ENCODE measurements at places on chromosomes 1 and 21.
A peak's percentile ranks its signal among the peaks of the same experiment; 100 is the strongest.

- no peak for ATAC-seq
Observed at GRCh38 chr1:53314096-53314495, 13.8 kb downstream of the LRP8 start.

- no peak for ATAC-seq
Observed at GRCh38 chr1:165288350-165289120, 68.0 kb downstream of the LMX1A start.

DNA sequence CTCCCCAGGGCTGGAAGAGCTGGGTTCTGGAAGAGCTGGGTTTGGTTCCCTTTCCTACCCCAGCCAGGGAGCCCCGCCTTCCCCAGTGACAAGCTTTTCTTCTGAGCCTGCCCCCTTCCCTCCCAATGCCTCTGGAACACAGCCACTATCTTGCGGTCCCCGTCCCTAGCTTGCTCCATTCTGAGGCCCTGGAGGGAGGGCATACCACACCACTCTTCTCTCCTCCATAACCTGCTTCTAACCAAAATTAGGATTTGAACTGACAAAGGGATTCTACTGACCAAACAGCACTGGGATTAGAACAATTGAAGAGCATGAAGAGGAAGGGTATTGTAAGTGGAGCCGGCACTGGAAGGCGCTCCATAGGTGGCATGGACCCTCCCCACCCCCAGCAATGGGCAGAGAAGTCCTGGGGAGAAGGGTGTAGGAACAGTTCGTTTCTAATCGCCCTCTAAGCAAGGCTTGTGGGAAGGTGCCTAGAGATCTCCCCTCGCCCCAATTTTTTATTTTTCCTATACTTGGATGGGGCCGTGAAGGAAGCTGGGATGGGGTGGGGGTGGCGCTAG lies 690 bp downstream of the C1orf216 start:
- ATAC-seq, result no peak

GRCh38 chr1:115712911-115713609 lies 55.5 kb downstream of the CASQ2 start:
- ATAC-seq, result no peak

GRCh38 chr1:228497206-228497605 lies 10.0 kb downstream of the RNF187 start:
- no peak for ATAC-seq

- ATAC-seq, result peak; percentile 77
Observed at GRCh38 chr1:172948457-172948856, 102.3 kb downstream of the TNFSF18 start.

DNA sequence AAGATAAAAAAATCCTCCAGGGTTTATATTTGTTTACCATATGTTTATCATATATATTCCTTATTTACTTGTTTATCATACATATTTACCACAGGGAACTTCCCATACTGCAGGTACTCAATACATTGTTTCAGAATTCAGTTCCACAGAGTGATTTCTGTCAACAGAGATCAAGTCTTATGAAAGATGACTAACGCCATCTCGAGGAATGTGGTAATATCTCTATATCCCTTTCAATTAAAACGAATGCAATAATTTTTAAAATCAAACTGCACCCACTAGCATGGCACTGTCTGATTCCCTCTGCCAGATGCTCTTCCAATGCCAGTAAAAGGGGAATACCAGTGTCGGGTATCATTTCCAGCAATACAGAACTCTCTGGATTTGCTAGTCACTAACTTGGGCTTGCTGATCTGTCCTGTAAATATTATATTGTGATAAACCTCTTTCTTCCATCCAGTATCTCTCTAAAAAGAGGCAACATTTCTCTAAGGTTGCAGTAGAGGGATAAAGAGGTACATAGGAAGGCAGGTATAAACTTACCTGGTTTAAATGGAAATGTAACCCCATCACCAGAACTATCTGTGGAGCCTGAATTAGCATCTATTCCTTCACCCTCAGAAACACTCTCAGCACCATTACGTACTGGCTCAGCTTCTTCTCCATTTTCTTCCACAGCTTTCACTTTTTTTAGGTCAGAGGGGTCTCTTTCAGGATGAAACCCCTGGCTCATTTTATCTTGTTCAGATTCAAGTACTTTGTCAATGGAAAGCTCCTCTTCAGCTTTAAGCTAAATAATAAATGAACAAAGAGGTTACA lies 112.3 kb upstream of the HP1BP3 start:
- no peak for ATAC-seq

DNA sequence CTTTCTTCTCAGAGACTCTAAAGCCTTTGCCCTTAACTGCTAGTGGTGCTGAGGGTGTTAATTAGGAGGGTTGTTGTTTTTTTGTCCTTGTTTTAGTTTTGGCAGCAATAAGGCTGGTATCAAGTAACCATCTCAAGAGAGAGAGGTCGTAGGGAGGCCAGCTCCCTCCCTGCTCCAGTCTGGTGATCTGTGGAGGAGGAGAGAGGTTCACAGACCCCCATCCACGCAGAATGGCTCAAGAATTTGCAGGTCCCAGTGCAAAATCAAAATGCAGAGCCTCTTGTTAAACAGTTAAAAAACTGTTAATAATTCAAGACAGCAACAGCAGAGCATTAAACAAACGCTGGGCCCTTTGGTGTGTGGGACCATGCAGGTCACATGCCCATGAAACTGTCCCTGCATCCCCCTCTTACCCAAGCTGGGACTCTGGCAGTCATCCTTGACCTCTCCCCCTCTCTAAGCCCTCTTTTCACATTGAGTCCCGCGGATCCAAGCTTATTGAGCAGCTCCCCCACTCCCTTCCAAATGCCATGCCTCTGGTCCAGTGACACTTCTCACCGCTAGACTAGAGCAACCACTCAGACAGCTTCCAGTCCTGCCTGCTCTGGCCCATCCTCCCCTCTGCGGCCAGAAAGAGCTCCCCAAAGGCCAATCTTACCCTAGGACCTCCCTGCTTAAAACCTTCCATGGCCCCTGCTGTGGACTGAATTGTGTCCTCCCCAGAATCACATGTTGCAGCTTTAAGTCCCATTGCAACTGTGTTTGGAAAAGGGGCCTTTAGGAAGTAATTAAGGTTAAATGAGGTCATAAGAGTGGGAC lies 47.7 kb upstream of the RPL11 start:
- ATAC-seq, result no peak

DNA sequence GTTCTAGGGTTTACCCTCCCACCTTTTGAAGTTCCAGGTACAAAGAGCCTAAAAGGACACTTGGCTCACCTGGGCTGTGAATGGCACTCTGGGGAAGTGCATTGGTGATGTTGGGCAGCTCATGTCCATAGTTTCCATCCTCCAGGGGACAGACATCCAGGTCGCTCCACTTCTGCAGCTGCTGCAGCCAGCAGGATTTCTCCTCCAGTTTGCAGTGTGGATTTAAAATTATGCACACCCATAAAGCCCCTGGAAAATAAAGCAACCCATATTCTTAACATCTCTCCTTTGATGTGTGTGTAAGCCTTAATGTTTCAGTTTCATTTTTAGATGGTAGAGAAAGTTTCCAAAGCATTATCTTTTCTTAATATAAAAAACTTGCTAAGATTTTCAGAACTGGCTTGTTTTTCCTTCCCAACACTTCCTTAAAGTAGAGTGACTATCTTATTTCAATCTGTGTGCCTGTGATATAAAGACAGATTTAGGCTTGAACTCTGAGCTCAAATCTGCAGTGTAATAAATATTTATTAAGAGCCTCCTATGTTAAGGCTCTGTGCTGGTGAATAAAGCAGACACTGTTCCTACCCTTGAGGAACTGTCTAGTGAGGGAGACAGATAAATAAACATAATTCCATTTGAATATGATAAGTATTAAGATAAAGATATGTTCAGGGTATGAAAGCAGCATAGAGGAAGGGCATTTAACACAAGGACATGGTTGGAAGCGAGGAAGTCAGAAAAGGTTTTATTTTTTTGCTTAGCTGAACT lies 39.1 kb downstream of the UROD start:
- peak; percentile 67 for ATAC-seq

- no peak for ATAC-seq
Observed at GRCh38 chr1:17542645-17543044, 3.1 kb downstream of the ARHGEF10L start.

DNA sequence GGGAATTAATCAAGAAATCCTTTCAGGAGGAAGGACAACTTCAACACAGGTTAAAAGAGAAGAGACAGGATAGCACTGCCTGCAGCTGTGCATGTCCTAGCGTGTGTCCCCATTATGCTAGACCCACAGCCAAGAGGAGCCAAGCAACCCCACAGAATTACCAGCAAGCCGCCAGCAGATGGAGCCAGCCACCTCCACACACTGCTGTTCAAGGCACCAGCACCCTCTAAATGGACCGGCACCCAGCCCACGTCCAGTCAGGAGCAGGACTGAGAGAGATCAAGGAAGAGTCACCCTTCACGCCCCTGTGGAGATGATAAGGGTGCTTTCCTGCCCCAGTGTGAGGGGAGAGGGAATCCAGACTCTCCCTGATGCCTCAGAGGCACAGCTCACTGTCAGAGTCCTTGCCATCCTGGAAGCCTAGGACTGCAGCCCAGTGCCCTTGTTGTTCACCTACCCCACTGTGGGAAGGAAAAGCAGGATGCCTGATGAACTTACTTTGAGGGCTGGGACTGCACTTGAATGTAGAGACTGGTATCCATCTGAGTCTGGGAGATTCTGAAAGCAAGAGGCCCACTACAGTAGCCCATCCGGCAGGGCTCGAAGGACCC lies 37.1 kb upstream of the CTTNBP2NL start:
- peak; percentile 59 for ATAC-seq

DNA sequence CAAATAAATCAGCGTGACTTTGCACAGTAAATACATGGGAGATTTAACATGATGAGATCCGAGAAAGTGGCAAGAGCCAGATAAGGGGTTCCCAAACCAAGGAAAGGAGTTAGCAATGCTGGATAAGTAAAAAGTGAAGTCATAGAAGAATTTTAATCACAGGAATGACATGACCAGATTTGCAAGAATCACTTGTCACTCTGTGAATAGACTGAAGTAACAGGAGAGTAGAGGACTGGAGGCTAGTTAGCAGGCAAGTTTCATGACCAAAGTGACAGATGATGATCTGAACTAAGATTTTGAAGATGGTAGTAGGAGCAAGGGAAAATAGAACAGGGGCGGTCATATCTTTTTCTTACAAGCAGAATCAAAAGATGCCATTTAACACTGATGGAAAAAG lies 8.4 kb downstream of the CFH start:
- no peak for ATAC-seq

GRCh38 chr1:40310983-40311642 lies 6.0 kb downstream of the COL9A2 start:
- ATAC-seq, result no peak

- ATAC-seq, result no peak
Observed at GRCh38 chr1:208194944-208195343, 49.2 kb downstream of the PLXNA2 start.

GRCh38 chr1:214976665-214977064 lies 105.9 kb upstream of the KCNK2 start:
- ATAC-seq, result no peak

DNA sequence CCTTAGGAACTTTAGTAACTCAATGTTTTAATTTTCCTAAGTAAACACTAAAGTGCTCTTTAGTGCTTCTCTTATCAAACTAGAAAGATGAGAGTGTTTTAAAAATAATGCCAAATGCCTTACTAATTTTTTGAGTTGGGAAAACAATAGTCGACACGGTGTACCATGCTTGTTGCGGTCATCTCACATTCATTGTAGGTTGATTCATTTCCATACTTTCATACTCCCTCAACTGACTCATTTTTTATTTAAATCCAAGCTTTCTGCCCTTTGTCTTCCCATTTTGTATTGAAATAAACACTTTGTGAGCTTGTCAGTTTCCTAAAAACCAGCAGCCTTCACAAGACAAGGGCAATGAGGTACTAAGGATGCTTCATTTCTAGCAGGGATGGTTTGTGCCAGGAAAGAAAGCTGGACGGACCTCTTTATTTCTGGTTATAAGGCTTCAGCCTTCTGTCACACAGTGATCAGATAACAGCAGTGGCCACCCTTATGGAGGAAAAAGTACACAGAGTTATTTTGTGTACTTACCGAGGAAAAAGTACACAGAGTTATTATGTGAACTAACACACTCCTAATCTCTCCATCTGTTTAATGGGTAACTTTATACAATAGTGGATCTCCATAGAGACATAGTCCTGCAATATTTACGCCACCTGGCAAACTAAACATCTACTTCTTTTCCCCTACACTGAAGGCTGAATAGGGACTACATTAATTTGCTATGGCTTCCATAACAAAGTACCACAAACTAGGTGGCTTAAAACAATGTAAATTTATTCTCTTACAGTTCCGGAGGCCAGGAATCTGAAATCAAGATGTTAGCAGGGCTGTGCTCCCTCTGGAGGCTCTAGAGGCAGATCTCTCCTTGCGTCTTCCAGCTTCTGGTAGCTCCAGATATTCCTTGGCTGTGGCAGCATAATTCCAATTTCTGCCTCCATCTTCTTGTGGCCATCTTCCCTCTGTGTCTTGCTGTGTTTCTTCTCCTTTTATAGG lies 13.0 kb upstream of the CCDC190 start:
- no peak for ATAC-seq

- no peak for ATAC-seq
Observed at GRCh38 chr21:46005081-46005480, 23.5 kb downstream of the COL6A1 start.

- ATAC-seq, result peak; percentile 25
Observed at GRCh38 chr1:2145946-2146835, 48.4 kb downstream of the FAAP20 start.

All from activated T-helper 17 cell treated with anti-CD3 and anti-CD28 coated beads, Interleukin-2, amount 50 U/mL, for 72 hours (primary cell).